ENCODE measurements at places on chromosomes 11 and 22.

DNA sequence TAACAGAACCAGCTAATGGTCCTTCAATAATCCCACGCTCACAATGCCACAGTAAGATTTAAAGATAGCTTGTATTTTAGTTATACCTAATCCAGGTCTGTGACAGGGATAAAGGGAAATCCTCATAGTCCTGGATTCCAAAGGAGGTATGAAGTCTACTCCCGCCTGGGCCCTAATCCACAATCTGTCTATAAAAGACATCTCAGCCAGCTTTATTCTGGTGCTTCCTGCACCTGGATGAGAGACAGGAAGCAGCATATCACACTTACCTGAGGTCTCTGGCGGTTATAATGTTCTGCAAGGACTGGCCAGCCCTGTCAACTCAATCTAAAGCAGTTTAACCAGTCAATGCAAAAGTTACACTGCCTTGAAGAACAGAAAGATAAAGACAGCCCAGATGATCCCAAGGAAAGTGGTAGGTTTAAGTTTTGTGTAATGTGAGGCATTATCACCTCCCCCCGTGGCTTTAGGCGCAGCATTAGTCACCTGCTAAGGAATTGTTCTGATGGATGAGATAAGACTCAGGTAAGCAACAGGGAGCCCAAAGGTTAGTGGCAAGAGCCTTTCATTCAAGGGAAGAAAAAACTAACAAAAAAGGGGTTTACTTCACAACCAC is 57.6 kb downstream of the PLEKHA7 start:
- no peak for DNase-seq

GRCh38 chr11:70522593-70523311 is 124.4 kb downstream of the CTTN start:
- DNase-seq: no peak

DNA sequence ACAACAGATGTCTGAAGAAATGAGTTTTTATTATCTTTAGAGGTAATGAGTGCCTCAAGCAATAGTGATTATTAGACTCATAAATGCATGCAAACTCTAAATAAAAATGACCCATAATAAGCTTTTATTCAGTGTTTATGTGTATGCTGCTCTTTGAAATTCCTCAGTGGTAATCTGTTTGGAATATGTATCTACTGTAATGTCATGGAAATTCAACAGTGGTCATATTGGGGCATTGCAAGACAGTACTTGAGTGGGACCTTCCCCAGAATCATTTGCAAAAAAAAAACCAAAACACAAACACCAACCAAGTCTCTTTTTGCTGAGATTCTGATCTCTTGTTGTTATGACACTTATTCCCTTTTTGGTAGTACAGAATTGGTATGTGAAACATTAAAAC is 35.0 kb downstream of the DNAJC24 start:
- no peak for DNase-seq

DNA sequence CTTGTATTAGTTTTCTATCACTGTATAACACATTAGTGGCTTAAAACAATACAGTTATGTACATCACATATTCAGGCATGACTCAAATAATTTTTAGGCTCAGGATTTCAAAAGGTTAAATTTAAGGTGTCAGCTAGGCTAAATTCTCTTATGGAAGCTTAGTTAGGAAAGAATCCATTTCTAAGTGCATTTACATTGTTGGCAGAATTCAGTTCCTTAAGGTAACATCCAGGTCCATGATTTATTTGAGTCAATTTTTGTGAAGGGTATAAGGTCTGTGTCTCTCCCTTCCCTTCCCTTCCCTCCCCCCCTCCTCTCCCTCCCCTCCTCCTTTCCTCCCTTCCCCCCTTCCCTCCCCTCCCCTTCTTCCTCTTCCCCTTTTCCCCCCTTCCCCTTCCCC is 399.0 kb upstream of the CNTN5 start:
- DNase-seq: no peak

- DNase-seq: no peak
These were observed 453.5 kb downstream of the LRRC4C start for GRCh38 chr11:41005986-41006385.

- DNase-seq: no peak
These were observed 26.4 kb upstream of the OAF start for GRCh38 chr11:120184371-120184945.

DNA sequence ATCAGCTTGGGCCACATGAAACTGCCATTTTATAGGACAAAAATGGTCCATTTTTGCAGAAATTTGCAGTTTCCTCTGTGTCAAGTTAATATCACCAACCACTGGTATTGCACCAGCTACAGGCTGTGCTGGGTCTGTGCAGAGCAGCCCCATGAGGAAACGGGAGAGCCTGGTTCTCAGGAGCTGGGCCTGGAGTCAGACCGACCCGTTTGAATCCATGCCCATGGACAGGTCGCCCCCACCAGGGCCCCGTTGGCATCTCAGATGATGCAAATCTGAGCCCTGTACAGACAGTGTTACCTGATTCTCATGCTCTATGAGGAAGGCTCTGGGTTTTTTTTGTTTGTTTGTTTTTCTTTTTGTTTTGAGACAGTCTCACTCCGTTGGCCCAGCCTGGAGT is 9.8 kb upstream of the SEC14L6 start:
- DNase-seq: no peak

- no peak for DNase-seq
These were observed 4.7 kb downstream of the PRCP start for GRCh38 chr11:82895437-82896091.

DNA sequence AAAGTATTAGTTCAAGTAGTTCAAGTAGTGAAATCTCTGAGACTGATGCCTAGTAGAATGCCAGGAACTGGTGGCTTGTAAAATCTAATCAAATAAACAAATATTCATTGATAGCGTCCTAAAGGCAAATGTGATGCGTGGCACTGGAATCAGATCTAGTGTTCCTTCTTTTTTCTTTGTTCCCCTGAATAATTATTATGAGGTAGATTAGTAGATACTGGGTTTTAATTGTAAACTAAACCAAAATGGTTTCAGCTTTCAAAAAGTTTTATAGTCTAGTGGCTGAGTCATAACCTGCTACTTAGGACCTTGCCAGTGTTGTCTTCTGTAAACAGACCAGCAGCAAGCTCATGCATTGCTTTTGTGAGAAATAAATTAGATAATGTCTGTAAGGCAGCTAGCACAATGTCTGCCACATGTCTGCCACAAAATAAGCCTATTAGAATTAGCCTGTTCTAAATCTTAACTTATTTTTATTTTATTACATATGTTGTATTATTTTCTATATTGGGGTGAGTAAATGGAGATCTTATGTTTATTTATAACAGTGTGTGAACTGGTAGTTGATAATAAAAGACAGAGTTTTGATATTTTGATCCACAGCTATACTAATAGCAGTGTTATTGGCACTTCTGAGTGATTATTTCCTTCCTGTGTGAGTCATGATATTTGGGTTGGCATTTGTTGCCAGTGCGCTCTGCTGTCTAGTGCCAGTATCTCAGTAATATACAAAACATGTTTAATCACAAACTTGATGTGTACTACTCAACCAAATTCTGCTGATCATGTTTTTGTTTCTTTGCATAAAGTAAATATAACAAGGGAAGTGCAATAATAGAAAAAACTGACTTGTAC is 135.7 kb downstream of the TMEM135 start:
- no peak for DNase-seq

DNA sequence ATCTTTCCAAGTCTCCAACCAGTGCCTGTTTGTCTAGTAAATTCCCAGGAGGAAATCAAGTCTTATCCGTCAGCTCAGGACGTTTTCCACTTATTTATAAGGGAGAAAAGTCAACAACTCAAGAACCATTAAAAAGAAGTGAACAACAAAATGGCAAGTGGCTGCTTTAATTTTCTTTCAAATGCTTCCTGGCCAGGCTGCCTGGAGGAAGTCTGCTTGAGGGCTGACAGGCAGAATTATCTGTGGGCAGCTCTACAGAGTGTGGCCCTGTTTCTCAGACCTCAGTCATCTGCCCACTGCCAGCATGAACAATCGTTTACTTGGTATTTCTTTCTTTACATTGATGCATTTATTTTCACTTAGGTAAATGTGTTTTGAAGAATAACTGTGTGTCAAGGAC is 281.9 kb upstream of the ISX start:
- DNase-seq: no peak

DNA sequence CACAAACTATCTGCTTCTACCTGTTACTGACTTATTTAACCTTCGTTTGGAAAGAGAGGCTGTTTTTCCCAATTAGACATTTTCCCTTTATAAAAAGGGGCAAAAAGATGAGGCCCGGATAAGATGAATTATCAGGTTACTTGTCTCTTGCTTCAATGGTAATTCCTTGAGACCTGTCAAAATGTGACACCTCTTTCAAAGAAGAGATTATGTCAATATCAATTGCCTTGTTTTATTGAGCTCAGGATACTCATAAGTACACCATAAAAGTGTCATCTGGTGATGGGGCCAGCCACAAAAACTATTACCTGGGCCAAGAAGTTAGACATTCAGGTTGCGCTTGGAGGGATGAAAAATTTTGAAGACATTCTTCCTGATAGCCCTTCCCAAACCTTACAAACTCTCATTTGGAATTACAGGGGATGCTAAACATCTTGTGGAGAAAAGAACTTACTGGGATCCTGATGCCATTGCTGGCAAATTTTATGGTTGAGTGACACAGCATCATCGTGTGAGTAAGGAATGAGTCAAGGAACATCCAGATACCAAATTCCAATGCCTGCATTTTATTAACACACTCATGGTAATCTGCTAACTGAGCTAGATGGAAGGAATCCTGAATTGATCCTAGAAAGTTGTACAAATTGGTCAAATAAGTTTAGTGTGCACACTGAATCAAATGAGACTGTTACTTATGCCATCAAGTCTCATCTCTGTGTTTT is 1071.2 kb downstream of the LRRC4C start:
- DNase-seq: no peak

DNA sequence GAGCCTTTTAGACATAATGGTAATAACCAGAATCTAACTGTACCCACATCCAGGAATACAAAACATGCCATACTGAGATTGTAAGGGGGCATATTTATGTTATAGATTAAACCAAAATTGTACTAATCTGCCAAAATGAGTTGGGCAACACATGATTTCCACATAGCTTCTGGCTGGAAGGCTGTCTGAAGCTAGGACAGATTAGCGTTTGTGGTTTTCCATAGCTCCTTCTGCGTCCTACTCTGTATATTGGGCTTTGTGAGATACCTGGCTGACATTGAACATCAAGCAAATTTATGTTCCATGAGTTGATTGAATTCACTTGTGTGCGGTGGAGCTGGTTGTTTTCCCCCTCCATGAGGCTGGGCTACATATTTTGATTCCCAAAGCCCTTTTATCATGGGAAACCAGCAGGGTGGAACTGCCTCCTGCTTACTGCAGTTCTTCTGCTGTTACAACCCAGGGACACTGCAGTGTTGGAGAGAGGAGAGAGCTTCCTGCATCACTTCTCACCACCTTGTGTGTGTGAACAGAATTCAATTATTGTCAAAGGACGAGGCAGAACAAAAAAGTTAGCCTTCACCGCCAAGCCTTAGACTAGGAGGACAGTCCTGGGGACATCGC is 114.9 kb downstream of the C11orf91 start:
- DNase-seq: no peak

DNA sequence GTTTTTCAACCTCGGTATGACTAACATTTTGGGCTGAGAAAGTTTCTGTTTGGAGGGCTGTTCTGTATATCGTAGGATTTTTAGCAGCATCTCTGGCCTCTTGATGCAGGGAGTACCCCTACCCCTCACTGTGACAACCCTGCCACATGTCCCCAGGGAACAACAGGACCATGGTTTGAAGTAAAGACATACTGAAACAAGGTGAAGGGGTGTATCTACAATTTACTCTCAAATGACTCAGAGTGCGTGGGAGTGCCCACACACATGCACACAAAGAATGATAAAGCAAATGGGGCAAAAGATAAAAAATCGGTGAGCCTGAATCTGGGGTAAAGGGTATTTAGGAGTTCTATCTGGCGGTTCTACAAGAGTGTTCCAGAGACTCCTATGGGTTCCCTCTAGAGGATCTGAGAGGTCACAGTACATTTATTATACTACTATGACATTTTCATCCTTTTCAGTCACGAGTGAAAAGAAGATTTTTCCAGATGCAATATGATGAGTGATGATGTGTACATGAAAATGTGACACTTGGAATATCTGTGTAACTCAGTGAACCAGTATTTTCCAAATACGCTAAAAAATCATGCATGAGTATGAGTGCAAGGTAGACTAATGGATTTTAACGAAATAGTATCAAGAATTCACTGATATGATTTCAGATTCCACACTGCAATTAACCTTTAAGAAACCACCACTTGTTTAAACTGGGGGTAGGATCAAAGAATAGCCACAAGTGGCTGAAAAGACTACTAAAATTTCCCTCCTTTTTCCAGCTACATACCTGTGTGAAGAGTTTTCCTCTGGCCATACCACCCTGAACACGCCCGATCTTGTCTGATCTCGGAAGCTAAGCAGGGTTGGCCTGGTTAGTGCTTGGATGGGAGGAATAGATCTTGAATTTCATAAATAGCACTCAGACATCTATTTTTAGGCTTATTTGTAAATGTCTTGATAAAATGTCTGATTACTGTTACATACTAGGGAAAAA is 56.3 kb upstream of the YPEL1 start:
- peak; percentile 19 for DNase-seq

DNA sequence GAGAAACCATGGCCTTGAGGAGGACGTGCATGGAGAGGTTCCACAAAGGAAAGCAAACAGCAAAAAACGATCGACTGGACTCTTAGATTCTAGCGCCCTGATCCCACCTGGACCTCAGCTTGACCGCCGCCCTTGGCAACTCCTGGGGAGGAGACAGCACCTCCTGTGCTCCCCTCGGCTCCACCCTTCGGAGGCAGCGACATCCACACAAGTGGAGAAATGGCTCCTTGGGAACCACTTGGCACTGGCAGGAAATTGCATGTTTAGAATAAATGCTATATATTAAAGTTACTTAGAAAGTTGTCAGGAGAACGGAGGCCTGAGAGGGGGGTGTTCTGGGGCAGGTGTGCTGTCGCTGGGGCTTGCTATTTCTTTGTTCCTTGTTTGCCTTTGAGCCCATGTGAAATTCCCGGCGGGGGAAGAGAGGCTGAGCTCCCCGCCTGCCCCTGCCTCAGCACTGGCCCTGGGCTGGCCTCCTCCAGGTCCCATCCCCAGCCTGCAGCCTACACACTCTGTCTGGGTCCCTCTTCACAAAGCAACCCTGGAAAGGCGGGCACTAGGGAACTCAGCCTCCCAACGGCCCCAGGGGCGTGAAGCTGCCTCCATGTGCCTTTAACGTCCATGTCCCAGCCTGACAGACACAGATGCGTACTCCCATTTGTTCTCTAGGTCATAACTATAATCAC is 395.3 kb downstream of the BRD1 start:
- no peak for DNase-seq

DNA sequence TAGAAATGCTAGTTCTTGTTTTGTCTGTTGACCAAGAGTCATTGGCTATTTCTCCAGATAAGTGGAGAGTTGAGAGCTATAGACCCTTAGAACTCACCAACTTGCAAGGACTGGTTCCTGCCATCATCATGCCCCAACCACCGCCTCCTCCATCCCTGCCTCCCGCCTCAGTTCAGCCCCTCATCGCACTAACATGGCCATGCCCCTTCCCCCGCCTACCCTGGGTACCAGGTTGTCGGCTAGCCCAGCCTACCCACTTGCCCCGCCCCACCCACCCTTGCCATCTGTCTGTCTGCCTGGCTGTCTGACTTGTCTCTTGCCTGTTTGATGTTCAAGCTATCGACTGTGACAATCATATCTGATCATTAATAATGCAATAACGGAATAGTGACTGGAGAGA is 154.1 kb downstream of the TRIM29 start:
- no peak for DNase-seq

Data from stimulated activated CD4-positive, alpha-beta T cell treated with anti-CD3 and anti-CD28 coated beads, TNF-alpha, amount 100 ng/mL, for 4 hours (primary cell).